Stimulated activated CD4-positive, alpha-beta T cell treated with anti-CD3 and anti-CD28 coated beads, Interleukin-1b, Interleukin-23, amount 100 ng/mL, for 1 hour (primary cell): ENCODE measurements at places on chromosomes 12 and 14.

- DNase-seq: no peak
Observed at GRCh38 chr12:124393414-124393790, 98.5 kb downstream of the RFLNA start.

- DNase-seq: no peak
Observed at GRCh38 chr12:120470150-120470784, 719 bp upstream of the SRSF9 start.

DNA sequence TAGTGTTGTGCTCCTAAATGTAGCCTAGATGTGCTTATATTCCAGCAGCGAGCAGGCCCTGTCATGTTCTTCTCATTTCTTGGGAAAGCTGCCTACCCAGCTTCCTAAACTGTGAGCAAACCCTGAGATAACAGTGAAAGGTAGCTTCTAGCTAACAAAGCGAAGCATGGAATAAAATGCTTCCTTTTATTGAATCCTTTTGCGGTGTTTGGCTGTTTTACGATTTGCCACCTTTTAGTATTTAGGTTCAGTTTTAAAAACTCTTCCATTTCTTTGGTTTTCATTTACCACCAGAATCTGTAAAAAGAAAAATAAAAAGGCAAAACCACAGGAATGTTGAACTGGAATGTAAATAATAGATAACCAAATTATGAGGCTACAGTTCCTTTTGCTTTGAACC, 5.0 kb upstream of the PKP2 start:
- no peak for DNase-seq

DNA sequence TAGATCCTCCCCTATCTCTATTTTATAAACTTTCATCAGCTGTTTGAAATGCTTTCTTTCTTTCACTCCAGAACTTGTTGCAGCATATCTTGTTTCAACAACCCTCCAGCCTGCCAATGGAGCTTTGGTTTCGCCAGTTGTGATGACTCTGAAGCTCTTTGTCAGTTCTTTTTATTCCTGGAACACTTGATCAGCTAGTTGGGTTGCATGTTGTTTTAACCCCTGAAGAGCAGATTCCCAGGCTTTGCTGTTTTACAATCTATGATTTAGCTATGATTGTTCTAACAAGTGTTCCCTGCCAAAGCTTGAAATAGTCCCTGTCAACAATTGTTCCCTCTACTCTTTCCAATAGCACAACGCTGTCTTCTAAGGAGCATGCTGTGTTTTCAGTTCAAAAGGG, 50.6 kb upstream of the FUT8 start:
- no peak for DNase-seq

DNA sequence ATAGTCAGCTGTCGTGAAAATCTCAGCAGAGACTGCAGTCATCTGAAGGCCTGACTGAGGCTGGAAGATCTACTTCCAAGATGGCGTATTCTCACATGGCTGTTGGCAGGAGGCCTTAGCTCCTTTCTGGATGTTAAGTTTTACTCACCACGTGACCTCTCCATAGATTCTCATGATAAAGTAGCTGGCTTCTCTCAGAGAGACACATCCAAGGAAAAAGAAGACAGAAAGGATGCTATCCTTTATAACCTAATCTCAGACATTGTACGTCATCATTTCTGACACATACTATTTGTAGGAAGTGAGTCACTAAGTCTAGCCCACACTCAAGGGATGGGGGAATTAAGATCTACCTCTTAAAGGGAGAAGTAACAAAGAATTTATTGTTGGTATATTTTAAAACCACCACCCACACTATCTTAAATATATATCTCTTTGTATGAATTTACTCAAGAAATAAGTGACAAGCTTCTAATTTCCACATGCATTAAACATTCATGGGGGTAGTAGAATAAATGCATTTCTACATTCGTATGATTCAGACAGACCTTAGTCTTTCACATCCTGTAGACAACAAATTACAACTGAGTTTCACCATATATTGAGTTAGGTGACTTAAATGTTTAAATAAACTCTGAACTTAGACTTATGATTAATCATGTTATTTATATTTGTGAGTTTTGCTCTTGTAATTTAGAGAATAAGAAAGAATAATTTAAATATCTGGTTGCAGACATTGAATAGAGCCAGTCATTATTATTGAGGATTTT, 411.0 kb downstream of the LRIG3 start:
- no peak for DNase-seq

DNA sequence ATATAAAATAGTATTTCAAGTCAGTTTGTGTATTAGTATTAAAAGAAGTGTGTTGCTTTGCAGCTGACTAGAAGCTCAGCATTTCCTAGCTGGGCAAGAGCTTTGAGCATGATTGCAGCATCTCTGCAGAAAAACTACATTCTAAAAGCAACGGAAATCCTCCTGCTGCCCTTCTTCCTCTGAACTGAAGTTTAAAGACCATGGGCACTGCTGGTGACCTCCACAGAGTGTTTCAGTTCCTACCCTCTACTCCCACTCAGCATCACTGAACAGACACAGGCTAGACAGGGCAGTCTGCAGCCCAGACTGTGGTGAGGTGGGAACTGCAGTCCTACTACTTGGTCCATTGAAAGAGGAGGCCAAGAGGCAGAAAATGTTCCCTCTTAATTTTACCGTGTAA, 59.0 kb downstream of the FAR2 start:
- DNase-seq: no peak

DNA sequence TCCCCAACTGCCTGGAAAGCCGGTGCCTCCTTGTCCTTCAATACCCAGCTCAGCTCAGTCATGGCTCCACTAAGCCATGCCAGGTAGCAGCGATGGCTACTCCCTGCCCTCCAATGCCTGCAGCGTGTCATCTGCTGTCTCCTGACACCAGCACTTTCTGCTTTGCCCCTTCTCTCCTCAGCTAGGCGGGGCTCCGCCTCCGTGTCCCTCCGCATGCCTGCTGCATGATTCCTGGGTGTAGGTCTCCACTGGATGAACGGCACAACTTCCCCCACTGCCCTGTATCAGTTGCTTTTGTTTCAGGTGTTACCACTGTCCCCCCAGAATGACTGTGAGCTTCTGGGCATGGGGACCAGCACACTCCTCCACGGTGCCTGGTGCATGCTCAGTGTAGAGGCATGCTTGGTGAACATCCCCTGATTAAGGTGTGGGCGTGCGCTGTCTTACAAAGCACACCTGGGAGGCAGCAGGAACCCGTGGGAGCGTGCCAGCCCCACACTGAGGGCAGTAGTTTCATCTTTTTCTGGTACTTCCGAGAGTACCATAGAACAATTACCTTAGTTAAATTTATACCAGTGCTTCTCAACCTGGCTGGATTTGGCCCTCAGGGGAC, 179.4 kb upstream of the PRMT8 start:
- no peak for DNase-seq

DNA sequence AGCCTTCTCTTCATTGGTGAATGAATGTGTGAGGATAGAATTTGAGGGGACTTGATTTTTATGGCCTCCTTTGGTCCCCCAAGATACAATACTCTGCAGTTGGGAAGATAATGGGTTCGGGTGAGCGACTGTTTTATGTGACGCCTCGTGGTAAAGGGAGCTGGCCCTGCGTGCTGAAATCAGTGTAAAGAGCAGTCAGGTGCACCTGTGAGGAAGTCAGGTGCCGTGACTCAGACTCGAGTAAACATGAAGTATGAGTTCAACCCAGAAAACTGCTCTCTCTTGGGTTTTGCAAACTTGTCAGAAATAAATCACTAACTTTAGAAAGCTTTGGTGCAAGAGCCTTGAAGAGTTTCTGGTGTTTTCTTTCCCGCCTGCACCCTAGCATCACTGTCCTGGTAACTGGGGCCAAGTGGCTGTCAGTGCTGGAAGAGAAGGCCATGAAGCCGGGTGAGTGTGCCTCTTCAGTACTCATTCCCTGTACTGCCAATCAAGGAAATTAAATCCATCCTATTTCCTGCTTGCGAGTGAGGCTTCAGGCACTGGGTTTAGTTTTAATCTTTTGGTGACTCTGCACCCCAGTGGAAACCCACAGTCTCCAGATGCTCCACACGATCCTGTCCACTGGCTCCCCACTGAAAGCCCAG, 59.2 kb downstream of the AACS start:
- no peak for DNase-seq

DNA sequence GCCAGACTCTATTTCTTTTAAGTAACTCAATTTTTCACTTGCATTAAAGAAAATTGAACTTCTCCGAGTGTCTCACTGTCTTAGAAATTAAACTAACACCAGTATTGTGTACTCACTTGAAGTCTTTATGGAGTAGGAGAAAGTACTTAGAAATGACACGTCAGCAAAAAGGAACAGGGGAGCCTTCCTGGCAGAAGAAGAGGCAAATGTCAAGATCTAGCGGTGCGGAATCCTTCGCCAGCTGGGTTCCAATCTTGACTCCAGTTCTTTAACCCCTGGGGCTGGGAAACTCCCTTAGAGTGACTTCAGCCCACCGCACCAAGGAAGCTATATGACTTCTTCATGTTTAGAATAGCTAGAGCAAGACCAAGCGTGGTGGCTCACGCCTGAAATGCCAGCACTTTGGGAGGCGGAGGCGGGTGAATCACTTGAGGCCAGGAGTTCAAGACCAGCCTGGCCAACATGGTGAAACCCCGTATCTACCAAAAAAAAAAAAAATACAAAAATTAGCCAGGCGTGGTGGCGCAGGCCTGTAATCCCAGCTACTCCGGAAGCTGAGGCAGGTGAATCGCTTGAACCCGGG, 34.4 kb downstream of the WBP11 start:
- DNase-seq: no peak

- no peak for DNase-seq
Observed at GRCh38 chr12:109523504-109523903, 46.1 kb downstream of the UBE3B start.

GRCh38 chr14:35286003-35286600, 6.1 kb upstream of the PSMA6 start:
- DNase-seq: no peak

- no peak for DNase-seq
Observed at GRCh38 chr12:82600379-82600778, 86.3 kb upstream of the TMTC2 start.

DNA sequence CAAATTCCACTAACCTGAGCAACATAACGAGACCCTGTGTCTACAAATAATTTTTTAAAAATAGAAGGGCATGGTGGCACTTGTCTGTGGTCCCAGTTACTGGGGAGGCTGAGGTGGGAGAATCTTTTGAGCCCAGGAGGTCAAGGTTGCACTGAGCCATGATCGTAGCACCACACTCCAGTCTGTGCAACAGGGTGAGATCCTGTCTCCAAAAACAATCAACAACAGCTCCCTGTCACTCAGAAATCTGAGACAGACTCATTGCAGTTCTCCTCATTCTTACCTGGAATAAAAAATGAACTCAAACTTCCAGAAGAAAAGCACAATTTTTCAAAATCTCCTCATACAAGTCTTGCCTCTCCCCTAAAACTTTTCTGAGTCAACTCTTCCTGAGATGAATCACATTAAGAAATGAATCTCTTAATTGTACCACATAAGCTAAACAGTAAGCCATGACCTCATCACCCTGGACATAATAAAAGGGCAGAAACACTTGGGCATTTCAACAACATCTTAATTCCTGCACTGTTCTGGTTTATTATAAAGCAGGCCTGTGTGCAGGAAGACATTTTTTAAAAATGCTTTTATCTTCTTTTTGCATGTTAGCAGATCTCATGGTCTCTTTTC, 214.3 kb upstream of the CDKN3 start:
- DNase-seq: no peak

GRCh38 chr12:24565300-24565699, 383.6 kb downstream of the BCAT1 start:
- DNase-seq: no peak

DNA sequence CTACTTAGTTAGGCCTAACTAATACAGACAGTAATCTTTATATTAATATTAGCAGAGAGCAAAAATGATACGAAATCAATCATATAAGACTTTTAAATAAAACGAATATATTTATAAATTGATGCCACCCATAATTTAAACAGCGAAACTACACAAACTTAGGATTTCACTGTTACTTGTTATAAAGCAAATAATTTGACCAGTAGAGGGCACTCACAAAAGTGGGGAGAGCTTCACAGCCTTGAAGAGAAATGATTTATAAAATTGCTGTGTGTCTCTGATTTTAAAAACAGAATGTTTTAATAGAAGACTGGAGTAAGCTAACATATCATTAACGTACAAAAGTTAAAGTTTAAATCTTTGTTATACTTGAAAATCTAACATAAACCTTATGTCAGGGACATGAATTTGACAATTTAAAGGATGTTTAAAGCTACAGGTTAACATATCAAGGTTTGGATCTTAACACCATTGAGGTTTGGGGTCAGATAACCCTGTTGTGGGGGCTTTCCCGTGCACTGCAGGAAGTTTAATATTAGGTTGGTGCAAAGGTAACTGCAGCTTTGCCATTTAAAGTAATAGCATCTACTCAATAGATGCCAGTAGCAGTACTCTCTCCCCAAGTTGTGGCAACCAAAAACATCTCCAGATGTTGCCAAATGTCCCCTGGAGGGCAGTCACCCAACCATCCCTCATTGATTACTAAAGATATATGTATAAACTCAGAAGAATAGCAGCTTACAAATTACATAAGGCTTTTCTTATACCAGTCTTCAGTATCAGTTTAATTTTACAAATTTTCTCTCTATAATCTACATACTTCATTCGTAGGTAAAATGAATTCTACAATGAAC, 9.3 kb downstream of the KRAS start:
- no peak for DNase-seq

DNA sequence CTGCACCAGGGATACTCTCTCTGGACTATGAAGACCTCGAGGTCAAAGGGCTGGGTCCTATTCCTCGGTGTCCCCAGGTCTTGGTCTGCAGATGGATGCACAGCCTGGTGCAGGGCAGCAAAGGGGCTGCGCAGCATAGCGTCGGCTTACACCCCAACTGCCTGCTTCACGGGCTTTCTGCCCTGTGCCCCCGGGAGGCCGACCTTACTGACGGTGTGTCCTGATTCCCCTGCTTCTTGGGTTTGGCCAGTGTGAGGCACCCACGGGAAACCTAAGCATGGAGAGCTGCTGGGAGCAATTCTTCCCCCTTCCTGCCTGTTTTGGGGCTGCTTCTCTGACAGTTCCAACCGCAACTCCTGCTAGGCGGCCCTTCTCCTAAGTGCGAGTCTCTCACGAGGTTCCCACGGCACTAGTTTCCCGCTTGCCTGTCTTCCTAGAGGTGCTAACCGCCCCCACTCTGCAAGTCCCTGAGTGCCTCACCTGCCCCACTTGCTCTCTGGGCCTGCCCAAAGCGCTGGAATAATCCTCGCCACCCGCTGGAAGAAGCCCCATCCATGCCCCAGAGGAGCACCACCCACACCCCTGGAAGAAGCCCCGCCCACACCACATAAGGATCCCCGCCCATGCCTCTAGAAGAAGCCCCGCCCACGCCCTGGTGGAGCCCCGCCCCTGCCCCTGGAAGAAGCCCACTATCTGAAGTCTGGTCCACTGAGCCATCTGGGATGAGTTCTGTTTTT, 54.0 kb downstream of the PRIMA1 start:
- no peak for DNase-seq

GRCh38 chr12:48311313-48311712, 39.4 kb downstream of the ZNF641 start:
- DNase-seq: no peak

GRCh38 chr12:47234576-47235141, 154.9 kb upstream of the AMIGO2 start:
- no peak for DNase-seq
